Naive B cell (primary cell): ENCODE measurements at places on chromosomes 12 and 14. TPM values are rescaled to one million over a fixed set of nuclear protein-coding genes. Genes with fewer than 3 reads are reported as not detected.
A peak's percentile ranks its signal among the peaks of the same experiment; 100 is the strongest.

The LGMN gene
- polyA plus RNA-seq: 19.0 TPM

The FAM161B gene
- 2.7 TPM for polyA plus RNA-seq

The AMIGO2 gene
- 2.2 TPM for polyA plus RNA-seq

The ST8SIA1 gene
- not detected for polyA plus RNA-seq

The KRT7 gene
- polyA plus RNA-seq: not detected

The FAM186B gene
- 0.21 TPM for polyA plus RNA-seq

The UBR7 gene
- 36.2 TPM for polyA plus RNA-seq

The GPR132 gene
- 33.0 TPM for polyA plus RNA-seq

GRCh38 chr12:123131879-123132402 is 18.9 kb downstream of the PITPNM2 start:
- peak; percentile 71 for DNase-seq

DNA sequence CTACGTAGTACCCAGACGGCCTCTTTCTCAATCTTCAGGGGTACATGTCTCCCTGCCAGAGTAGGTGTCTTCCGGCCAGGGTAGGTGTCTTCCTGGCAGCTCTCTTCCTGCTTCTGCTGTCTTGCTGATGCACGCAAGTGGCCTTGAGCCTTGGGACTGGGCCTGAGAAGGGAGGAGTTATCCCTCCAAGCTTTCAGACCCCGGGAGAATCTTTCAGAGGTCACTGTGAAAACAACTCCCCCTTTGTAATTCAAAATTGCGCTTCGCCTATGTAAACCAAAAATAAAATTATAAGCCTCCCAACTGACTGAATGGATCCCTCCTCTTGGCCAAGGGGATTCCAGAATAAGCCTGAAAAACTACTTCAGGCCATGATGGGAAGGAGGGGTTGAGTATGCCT is 87.3 kb upstream of the NUDT4 start:
- no peak for DNase-seq

GRCh38 chr14:69354383-69355153 is 43.5 kb downstream of the ERH start:
- peak; percentile 66 for DNase-seq

- DNase-seq: no peak
Measured at GRCh38 chr12:119822046-119822445, 55.1 kb downstream of the CIT start.

GRCh38 chr12:57741844-57742738 is 2.7 kb upstream of the TSPAN31 start:
- DNase-seq: peak; percentile 66

GRCh38 chr14:75132382-75133086 is 5.7 kb upstream of the NEK9 start:
- peak; percentile 63 for DNase-seq

GRCh38 chr12:119447618-119448017 is 113.1 kb downstream of the CCDC60 start:
- DNase-seq: no peak

GRCh38 chr12:95608252-95609033 is 57.2 kb upstream of the USP44 start:
- DNase-seq: no peak

GRCh38 chr12:123388951-123389559 is 5.1 kb downstream of the KMT5A start:
- no peak for DNase-seq
